ENCODE measurements at places on chromosomes 2 and 18.

DNA sequence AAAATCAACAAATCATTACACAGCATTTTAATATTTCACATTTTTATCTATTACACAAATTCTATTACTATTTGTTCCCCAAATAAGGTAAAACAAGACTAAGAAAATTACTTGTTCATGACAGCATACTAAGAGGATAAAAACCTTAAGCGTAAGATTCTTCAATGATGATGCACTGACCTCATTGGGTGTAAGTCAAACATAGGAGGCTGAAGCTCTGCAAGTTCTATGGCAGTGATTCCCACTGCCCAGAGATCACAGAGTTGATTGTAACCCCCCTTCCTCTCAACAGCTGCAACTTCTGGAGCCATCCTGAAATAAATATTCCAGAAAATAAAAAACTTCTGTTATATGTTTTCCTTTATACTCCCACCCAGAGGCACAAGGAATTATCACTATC is 82.2 kb upstream of the CDKL4 start:
- DNase-seq = no peak

DNA sequence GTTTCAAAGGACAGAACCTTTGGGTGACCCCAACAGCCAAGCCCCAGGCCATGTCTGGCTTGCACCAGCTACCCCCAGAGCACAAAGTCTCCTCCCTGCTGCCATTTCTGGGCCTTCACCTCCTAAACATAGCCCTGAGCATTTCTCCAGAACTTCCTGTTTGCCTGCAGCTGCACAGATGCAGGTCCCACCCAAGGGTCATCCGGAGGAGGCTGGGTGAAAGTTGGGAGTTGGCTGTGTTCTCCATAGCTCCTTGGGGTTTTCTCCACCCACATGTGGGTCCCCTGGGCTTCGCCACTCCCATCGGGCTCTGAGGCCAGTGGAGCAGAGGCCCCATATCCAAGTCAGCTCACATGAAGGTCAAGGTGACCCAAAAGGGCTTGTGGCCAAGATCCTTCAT is 4.3 kb downstream of the TNP1 start:
- no peak for DNase-seq

- DNase-seq = no peak
These were observed 855.1 kb upstream of the ACVR2A start for GRCh38 chr2:146989741-146990140.

- no peak for DNase-seq
These were observed 103.3 kb downstream of the RNF144A start for GRCh38 chr2:7020468-7020867.

- DNase-seq = no peak
These were observed 97.1 kb downstream of the TXNL1 start for GRCh38 chr18:56541340-56541739.

DNA sequence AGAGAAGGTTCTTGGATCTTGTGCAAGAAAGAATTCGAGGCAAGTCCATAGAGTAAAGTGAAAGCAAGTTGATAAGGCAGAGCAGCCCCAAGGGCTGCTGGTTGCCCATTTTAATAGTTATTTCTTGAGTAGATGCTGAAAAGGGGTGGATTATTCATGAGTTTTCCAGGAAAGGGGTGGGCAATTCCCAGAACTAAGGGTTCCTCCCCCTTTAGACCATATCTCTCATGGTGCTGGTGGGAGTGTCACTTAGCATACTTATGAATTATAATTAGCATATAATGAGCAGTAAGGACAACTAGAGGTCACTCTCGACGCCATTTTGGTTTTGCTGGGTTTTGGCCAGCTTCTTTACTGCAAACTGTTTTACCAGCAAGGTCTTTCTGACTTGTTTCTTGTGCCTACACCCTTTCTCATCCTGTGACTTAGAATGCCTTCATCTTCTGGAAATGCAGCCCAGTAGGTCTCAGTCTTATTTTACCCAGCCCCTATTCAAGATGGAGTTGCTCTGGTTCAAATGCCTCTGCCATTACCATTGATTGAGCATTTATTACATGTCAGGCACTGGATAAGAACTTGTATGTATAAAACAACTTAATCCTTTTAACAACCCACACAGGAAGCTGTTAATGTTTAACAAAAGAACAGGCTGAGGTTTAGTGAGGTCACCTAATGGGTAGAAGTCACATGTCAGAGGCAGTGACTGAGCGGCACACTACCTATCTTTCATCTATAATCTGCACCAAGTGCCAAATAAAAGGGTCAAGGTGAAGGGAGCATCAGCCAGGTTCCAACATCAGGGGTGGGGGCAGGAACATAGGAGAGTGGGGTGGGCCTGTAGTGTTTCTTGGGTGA is 250.9 kb downstream of the ICOS start:
- DNase-seq = no peak

DNA sequence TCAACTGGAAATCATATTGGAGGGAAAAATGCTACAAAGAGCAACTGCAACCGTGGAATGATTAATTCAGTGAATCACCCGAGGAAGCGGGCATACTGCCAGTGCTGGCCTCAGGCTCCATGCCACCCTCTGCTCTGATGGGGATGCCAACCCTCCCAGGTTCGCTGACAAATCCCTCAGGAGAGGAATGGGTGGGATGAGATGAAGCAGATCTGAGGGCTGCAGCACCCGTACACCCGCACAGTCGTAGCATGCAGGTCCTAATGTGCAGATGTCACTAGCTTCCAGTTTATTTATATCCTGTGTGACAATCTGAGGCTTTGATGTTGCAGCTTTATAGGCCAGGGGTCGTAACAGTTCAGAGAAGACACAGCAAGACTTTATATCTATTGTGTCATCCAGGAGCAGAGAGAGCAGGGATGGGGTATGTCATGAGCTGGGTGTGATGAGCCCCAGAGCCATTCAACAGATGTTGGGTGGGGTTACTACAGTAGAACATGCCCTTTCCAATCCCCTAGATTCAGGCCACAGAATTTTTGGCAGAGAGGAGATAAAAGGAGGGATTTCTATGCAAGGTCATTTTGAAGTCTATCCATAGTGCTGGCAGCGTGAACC is 44.6 kb downstream of the DPP4 start:
- DNase-seq = no peak

- DNase-seq = no peak
These were observed 503.5 kb upstream of the ZEB2 start for GRCh38 chr2:145023334-145023934.

- no peak for DNase-seq
These were observed 246.0 kb downstream of the PARD3B start for GRCh38 chr2:204791230-204791629.

DNA sequence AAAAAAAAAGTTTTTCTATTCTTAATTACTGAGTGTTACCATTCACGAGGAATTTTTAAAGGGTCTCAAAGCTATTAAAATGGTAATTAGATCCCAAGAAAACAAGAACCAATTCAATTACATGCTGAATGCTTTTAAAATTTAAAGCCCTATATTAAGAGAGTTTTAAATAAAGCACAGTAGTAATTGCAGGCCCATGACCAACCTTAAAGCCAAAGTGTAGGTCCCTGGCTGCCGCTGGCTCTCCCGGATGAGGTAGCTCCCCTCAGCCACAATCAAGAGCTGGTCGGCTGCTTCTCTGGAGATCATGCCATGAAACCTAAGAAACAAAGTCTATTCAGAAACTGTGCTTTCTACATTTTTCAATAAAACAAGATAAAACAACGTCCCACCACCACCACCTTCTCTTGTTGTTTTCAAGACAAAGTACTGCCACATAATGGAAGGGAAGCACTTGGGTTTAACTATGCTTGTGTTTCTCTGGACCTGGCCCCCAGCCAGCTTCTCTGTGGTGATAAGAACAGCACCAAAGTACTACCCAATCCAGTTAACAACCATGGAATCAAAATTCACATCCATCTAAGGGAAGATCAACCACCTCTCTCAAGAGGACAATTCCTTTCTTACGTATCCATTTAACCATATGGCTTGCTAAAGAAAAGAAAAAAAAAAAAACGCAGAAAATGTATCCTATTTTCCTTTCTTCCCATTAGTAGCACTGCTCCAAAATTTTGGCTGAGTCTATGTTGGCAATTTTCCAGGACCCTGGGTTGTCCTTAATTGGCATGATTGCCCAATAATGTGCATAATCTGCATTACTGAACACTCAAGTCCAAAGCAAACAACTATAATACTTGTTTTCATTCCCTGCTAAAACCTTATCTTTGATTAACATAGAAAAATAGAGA is 90.1 kb downstream of the CHN1 start:
- DNase-seq = no peak

DNA sequence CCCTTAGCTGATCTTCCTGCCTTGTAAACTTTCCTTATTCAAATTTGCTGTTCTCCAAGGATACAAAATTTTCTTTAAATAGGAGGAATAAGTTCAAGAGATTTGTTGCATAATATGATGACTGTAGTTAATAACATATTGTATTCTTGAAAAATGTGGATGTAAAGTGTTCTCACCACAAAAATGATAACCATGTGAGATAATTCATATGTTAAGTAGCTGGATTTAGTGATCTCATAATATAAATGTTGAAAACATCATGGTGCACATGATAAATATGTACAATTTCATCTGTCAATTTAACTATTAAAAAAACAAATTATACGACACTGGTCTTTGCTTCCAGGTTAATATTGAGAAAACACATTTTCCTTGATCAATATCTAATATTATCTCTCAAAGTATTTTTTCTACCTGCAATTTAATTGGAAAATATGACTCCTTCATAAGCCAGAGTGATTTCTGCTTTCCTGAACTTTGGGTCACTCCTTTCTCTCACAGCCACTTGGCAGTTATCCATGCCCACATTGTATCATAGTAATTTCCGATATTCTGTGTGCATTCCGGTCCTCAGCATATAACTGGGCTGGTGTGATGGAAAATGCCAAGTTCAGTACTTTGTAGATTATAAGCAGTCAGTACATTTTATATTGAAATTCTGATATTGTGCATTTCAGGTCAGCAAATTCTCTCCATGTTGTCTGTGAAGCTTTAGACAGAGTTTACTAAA is 152.6 kb downstream of the GULP1 start:
- no peak for DNase-seq

GRCh38 chr18:33802955-33803354 is 224.9 kb downstream of the ASXL3 start:
- no peak for DNase-seq

GRCh38 chr2:212730994-212731393 is 192.4 kb upstream of the ERBB4 start:
- DNase-seq = no peak

DNA sequence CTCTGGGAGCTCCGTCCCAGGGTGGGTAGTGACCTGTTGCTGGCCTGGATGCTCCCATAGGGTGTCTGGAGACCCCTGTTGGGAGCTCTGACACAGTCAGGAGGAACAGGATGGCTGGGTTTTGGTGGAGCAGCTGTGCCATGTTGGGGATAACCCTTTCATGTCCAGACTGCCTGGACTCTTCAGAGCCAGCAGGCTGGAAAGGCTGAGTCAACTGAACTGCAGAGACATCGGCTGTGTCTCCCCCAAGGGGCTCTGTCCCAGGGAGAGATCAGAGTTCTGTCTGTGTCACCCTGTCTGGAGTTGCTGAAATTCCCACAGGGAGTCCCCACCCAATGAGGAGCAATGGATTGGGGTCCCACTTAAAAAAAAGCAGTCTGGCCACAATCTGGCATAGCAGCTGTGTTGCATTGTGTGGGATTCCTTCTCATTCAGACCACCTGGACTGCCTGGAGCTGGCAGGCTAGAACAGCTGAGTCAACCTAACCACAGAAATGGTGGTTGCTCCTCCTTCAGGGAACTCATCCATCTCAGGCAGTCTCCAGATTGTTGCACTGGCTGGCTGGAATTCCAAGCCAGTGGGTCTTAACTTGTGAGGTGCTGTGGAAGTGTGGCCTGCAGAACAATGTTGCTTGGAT is 37.2 kb downstream of the AGPS start:
- DNase-seq = no peak

Data from NB4 (cell line).